ENCODE measurements at places on chromosomes 3 and 15.

DNA sequence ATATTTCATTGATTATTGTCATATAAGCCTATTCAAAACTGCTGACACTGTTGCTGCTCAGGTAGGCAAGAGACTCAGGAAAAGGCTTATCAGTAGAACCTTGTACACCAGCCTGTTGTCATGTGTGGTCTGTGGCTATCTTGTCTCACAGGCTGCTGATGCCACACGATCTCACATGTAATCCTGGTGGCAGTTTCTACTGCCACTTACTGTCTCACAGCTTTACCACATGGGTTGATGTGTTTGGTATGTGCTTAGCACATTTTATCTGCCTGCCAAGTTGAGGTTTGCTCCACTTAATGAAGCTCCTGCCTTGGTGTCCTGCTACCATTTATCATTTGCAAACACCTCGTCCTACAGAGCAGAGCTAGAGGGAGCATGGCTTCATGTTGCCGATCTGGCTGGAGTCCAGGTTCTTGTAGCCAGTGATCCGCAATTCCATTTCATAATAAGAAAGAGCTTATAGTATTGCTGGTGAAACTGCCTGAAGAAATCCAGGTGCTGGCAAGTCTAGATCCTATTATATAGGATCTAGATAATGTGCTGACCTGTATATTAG lies 637.9 kb downstream of the NLGN1 start:
- DNase-seq = no peak

- DNase-seq = peak; percentile 14
Measured at GRCh38 chr15:62857411-62857853, 185.1 kb upstream of the TPM1 start.

GRCh38 chr3:5644773-5645670 lies 457.5 kb downstream of the EDEM1 start:
- DNase-seq = no peak

DNA sequence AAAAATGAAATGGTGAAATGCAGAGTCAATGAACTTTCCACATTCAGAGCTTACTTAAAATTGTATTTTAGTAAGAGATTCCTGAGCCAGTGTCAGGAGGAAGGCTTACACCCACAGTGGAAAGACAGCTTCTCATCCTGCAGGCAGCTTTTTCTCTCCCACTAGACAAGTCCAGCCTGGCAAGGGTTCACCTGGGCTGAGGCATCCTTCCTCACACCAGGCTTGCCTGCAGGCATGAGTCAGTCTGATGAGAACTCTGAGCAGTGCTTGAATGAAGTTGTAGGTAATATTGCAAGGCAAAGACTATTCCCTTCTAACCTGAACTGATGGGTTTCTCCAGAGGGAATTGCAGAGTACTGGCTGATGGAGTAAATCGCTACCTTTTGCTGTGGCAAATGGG lies 3.1 kb downstream of the CCR4 start:
- DNase-seq = no peak

DNA sequence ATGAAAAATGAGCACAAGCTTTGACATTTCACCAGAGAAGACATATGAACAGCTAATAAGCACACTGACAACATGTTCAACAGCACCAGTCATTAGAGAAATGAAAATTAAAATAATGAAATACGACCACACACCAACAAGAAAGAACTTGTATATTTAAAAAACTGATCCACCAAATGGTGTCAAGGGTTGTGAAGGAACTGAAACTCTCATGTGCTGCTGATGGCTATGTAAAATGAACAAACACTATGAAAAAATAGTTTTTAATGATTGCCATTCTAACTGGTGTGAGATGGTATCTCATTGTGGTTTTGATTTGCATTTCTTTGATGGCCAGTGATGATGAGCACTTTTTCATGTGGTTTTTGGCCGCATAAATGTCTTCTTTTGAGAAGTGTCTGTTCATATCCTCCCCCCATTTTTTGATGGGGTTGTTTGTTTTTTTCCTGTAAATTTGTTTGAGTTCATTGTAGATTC lies 193.8 kb downstream of the SCAPER start:
- no peak for DNase-seq

DNA sequence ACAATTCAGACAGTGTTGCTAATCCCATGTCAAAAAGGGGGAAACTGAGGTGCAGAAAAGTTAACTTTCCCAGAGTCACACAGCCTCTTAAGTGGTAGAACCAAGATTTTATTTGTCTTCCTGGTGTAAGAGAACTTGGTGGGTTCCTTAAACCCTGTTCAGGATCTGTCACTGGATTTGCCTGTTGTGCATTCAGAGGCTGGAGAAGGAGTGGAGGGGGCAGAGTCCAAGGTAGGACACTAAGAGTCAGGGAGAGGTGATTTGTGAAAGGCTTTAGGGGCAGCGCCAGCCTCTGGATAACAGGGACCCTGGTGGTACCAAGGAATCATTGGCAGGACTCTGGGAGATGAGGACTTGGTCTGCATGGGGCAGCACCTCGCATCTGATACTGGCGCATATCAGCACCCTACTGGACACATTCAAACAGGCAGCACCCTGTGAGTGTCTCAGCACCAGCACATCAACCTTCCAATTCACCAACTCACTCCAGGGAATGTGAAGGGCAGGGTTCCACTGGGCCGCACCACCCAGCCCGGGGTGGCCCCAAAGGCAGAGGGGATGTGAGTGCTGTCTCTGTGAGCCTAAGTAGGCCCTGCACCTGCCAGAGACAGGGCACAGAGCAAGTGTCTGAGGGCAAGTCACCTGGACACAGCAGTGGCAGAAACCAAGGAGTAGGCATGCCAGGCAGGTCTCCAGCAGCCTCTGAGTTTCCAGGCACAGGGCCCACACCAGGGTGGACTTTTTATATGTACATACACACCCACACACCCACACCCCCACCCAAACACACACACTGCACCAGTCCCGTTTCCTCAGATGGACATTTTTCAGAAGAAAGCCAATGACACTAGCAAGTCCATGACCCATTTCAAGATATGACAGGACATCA lies 71.6 kb downstream of the LIPC start:
- DNase-seq = no peak

GRCh38 chr3:169110633-169111032 lies 552.9 kb downstream of the MECOM start:
- no peak for DNase-seq

- DNase-seq = no peak
Measured at GRCh38 chr3:10542518-10542917, 37.1 kb upstream of the ATP2B2 start.

DNA sequence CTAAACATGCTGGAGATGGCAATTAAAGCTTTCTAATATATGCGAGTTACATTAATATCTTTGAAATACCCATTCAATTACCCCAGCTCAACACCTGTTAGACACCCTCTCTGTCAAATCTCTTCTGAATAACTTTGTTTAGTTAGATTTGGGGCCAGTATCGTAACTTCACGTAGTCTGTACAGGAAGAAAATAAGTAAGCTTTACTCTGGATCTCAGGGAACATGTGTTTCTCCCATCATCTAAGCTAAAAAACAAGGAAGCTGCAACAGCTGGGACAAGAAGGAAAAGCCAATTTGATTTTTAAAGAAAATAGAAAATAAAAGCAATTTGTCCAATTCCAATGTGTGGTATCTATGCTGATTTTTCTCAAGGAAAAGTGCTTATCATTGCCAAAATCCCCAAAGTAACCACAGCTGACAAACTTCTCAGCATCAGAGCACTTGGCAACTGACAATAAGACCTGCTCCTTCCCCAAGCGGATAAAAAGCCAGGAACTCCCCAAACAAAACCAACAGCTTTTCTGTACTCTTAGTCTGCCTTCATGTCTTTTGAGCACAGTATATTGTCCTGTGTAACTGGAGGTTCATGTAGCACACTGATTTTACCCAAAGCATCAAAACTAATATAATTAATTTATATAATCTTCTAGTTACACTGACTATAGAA lies 279.1 kb downstream of the ZBTB20 start:
- DNase-seq = no peak

DNA sequence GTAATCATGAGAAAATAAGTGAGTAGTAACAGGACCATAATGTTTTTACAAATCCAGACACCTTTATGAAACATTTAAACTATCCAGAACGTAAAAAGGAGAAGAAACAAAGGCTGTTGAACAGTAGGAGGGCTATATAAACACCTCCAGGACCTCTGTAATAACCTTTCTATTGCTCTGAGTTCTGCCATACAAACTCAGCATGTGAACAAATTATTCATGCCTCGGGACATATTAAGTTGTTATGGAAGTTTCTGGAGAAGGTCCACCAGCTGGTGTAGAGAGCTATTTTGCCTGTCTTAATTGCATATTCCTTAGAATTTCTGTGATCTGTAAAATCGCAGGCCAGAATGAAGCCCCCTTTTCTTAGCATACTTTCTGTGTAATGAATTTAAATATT lies 256.3 kb downstream of the UBE2E2 start:
- DNase-seq = no peak

- no peak for DNase-seq
Measured at GRCh38 chr3:128683957-128684356, 33.3 kb upstream of the RPN1 start.

- DNase-seq = no peak
Measured at GRCh38 chr3:123582315-123582714, 2.5 kb downstream of the HACD2 start.

DNA sequence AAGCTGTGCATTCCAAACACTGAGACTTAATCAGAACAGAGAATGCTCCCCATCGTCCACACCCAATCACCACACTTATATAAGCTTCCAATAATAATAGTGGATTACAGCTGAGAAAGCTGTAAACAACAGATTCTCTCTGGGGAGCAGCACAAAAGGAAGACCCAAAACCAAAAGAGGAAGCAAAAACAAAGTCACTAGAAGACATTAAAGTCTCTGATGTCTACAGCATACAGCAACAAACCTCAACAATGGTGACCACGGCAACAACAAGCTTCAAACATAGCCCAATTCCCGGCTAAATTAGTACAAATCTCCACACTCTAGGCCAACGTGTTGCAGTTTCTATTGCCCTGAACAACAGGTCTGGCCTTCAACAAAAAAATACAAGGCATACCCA lies 37.7 kb downstream of the ZDHHC23 start:
- DNase-seq = no peak

DNA sequence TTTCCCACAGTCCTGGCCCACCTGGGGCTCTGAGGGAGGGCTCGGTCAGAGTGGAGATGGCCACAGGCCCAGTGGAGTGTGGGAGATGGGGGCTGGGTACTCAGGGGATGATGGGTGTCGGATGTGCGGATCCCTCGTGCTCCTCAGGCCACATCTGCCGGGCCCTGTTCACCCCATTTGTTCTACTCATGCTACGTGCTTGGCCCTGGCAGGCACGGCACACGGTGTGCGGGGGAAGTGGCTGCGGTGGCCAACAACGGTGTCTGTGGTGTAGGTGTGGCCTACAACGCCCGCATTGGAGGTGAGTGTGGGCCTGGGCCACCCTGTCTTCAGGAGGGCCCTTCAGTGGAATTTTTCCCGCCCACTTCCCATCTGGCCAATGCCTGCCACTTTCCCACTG lies 7.0 kb upstream of the FES start:
- DNase-seq = no peak

DNA sequence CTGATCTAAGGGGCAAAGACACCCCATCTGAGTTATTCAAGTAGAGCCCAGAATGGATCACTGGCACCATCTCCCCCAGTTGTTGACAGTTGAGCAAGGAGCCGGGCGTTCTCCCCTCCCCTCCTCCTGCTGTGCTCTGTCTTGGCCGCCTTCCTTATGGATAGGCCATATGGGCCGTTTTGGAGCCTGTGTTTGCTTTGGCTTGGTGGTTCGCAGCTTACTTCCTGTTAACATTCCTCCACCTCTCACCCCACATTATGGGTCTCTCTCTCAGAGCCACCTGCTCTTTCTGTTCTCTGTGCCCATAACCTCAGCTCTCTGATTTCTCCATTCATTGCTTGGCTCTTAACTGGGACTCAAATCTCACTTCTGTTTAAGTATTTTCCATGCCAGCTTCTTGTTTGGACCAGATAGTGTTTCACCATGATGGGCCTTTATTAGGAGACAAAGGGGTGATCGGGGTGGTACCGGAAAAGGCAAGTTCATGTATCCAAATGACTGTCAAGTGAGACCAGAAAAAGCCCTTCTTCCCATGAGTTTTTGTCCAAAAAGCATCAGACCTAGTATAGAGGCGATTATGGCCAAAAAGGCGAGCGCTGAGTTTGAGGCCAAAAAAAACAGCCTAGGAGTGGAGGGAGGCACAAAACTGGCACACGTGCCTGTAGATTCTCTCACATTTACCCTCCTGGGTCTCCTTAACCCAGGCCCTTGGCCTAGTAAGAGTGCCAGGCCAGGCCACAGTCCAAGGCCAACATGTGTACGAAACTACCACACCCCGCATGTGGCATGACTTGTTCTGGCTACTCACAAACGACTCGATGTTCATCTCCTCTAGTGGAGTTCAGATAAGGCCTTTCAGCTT lies 62.6 kb downstream of the DUT start:
- DNase-seq = no peak

DNA sequence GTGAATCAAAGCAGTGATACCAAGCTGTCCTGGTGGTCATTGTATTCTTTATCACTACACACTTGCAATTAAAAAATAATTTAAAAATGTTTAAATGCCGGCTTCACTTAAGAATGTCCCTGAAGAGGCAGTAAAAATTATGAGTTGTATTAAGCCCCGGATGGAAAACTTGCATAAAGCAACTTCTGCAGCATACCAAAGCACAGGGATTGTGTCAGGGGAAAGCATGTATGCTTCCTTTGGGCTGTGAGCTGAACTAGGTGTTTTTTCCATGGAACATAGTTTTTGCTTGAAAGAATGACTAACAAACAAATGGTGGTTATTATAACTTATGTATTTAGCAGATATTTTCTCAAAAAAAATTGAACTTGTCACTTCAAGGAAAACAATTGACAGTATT lies 143.1 kb downstream of the ARNT2 start:
- no peak for DNase-seq

DNA sequence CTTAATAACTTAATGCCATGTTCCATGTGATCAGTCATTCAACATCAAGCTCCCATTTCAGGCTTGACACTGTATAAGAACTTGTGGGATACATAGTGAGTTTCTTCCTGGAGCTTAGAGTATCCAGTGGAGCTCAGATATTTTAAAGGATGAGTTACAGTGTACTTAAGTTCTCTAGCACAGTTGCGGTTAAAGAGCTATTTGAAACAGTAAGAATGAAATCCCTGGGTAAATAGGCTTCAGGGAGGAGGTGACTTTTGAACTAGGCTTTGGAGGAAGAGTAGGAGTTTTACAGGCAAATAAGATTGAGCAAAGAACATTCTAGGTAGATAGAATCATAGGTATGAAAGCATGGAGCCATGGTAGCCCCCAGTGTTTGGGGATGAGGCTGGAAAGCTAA lies 3.8 kb downstream of the ZNF592 start:
- no peak for DNase-seq

DNA sequence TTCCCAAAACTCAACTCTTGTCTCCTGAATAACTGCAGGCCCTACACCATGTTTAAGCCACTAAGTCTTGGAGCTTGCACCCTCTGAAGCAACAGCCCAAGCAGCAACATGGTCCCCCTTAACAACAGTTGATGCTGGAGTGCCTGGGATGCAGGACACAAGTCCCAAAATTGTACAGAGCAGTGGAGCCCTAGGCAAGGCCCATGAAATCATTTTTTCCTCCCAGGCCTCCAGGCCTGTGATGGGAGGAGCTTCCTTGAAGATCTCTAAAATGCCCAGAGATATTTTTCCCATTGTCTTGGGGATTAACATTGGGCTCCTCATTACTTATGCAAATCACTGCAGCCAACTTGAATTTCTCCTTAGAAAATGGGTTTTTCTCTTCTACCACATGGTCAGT lies 311.9 kb upstream of the EPHA3 start:
- no peak for DNase-seq

Data from Caki2 (cell line).